ENCODE measurements at places on chromosomes 3 and 15.
A peak's percentile ranks its signal among the peaks of the same experiment; 100 is the strongest.

GRCh38 chr3:41173926-41174885 lies 25.1 kb upstream of the CTNNB1 start:
- no peak for DNase-seq

GRCh38 chr15:61031532-61031931 lies 197.6 kb downstream of the RORA start:
- DNase-seq: no peak

DNA sequence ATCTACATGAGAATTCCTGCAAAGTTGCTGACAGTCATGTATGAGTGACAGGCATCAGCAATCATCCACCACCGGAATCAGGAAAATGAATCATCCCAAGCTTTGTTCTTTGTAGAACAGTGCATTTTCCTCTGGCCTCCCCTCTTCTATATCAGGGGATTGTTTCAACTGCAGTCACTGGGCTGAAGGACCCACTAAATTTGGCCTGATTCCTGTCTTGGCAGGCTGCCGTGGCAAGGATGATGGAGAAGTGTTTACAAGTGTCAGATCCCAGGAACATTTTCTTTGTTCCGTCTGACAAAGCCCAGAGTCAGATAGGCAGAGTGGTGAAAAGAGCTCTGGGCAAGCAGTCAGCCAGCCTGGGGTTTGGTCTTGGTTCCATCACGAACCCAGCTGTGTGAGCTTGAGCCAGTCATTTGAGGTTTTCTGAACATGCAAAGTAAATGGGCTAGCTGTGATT lies 175.1 kb upstream of the TSC22D2 start:
- DNase-seq: no peak

GRCh38 chr3:191136347-191136746 lies 62.7 kb upstream of the OSTN start:
- DNase-seq: no peak

DNA sequence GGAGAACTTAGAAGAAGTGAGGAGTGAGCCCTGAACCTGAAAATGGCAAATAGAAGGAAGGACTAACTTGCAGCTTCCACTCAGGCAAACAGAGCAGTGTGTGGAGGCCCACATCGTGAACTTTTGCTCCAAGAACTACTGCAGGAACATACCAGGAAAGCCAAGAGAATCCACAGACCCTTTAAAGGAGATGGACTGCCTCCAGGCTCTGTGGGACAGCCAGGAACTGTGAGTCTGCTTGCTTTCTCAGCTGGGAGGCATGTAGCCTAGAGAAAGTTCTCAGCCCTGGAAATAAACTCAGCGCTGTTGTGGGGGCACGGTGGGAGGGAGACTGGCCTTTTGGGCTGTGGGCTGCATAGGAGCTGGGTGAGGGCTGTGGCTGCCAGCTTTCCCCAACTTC lies 93.0 kb downstream of the SNRK start:
- DNase-seq: no peak

- DNase-seq: peak; percentile 39
Measured at GRCh38 chr3:71708476-71709105, 16.6 kb downstream of the EIF4E3 start.

- DNase-seq: no peak
Measured at GRCh38 chr3:124976383-124976782, 41.8 kb upstream of the MUC13 start.

DNA sequence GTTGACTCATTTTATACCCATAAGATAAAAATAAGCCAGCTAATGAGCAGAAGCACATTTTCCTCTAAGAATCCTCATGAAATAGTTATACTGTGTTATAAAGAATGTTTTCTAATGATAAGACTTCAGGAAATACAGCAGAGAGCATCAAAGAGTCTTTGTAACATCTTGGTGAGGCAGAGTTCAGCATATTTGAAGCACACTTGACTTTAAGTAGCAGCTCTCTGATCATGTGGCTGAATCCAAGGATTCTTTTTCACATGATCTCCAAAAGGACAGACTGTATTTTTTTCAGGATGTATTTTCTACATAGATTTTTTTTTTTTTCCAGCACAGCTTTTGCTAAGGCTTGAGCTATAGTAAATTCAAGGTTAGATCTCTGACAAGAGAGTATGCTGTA lies 195.1 kb downstream of the SI start:
- no peak for DNase-seq

- DNase-seq: no peak
Measured at GRCh38 chr3:187845826-187846225, 100.6 kb upstream of the BCL6 start.

DNA sequence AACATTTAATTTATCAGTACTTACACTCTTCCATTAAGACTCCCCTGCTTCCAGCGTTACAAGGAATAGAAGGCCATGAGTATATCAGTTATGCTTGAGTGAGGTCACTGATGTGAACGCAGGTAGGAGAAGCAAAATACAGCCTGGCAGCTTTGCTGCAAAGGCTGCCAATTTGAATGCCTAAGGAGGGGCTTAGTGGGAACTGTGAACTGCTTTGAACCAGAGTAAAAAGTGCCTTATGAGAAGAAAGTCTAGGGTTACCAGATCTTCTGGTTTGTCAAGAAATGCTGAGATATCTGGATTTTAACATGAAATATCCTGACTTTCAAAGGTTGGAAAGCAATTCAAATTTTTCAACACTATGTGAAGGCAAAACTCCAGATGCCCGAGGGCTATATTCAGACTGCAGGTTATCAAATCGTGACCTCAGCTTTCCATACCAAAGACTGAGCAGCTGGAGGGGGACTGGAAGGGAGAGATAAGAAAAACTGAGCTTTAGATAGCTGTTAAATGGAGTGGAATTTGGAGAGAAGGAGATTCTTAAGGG lies 446.3 kb upstream of the NECTIN3 start:
- DNase-seq: no peak

DNA sequence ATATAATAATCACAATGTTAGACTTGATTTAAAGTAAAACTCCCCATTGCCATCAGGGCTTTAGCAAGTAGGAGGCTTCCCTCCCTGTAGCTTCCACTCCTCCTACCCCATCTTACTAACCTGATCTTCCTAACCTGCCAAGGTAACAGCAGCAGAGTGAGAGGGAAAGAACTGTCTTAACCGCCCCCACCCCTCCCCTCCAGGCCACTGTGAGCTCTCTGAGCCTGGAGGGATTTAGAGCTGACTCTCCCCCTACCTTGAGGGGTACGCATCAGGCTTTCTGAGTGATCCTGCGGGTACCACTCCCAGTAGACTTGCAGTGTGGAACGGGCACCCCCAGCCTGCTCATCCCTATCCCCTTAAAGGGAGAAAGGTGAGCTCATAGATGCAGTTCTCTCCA lies 11.4 kb upstream of the PRSS50 start:
- no peak for DNase-seq

DNA sequence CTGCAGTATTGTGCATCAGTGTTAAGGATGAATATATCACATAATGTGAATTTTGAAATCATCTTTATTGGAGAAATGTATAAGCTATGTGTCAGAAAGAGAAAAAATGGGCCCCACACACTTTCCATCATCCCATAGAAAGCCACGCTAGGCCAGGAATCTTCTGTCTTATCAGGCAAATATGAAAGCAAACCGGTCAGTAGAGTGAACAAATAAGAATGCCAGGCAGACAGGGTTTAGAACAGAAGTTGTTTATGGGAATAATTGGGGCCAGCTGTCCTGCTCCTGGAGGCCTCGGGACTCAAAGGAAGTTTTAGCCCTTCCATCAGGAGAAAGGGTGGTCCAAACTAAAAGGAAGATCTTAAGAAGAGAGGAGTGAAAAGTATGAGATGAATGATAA lies 39.5 kb downstream of the ZNF280D start:
- DNase-seq: no peak

- DNase-seq: no peak
Measured at GRCh38 chr3:40071683-40072238, 237.7 kb upstream of the EIF1B start.

DNA sequence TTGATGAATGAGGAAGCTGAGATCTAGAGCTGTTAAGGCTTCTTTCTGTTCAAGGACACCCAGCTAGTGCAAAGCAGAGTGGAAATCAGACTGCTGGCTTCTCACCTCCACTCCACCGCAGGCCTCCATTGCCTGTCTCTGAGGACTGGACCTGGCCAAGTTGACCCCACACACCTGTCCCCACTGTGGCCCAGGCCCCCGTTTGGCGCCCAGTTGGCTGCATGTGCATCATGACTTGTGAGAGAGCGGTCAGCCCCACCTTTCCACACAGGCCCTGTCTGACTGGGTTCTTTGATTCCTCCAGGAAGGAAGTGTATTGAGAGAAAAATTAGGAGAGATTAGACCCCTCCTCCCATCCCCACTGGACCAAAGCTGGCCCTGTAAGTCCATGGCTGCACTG lies 206.3 kb upstream of the TLE3 start:
- no peak for DNase-seq

- no peak for DNase-seq
Measured at GRCh38 chr15:68729789-68730411, 90.8 kb downstream of the ANP32A start.

DNA sequence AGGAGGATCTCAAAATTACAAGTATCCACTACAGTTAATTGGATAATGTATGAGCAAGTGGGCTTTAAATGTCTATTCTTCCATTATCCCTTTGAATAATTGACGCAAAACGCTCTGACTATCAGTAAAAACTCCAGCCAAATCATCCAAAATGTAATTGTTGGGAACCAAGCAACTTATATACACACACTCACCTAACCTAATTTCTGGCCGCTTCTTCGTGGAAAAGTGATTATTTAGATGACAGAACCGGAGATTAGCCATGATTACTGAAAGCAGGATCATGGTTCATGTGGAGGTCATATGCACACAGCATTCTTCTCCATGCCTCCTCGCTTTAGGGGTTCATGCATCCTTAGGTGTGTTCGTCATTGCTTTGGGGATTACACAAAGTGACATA lies 992.4 kb downstream of the NAALADL2 start:
- no peak for DNase-seq

DNA sequence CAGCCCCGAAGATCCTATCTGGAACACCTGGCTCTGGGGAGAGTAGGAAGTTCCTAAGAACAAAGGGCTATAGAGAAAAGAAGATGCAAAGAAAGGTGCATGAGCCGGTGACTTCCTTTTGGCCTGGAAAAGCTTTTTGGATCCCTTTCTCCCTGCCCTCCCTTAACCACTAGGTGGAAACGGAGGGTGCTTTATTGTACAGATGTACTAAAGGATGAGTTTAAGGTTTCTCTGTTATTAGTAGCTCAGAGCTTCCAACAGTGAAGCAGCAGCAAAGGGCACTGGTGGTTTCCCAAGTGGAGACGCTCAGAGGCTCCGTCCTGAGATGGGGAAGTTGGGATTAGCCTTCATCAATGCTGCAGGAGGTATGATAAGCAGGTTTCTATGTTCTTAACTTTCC lies 5.9 kb upstream of the ADGRG7 start:
- peak; percentile 7 for DNase-seq

GRCh38 chr15:74482661-74483060 lies 21.7 kb upstream of the UBL7 start:
- no peak for DNase-seq

DNA sequence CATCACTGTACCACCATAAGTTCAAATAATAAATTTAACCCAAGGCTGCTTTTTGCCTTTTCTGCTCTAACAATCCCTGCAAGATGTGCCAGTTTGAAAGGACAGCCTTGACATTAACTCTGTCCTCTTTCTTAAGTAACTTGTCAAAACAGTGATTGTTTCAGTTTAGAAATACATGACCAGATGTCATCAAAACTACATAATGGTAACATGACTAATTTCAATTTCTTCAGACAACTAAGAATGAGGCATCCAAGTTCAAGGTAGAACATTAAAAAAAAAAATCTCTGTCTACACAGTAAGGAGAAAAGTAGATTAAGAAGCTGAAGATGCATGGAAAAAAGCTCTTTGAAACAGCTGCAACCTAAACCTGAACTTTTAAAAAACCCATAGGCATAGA lies 47.4 kb downstream of the SHQ1 start:
- DNase-seq: no peak

GRCh38 chr3:183033746-183034145 lies 53.4 kb upstream of the DCUN1D1 start:
- no peak for DNase-seq

DNA sequence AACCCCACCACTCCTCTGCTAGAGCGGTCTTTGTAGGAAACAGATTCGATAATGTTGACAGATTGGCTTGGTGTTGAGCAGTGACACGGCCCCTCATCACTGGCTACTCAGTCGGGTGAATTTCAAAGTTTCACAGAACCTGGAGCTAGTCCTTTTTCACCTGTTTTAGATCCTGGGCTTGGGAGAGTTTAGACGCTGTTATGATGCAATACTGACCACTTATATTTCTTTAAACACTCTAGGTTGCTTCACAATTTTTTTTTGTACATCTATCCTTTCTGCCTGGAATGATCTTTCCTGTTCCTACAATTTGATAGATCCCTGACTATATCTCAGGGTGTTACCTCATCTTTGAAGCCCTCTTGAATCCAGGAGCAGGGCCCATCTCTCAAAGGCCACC lies 97.1 kb upstream of the ATP10A start:
- DNase-seq: no peak

- no peak for DNase-seq
Measured at GRCh38 chr3:171258316-171258715, 201.9 kb downstream of the TNIK start.

- DNase-seq: peak; percentile 78
Measured at GRCh38 chr15:76150971-76151598, 91.3 kb downstream of the TMEM266 start.

DNA sequence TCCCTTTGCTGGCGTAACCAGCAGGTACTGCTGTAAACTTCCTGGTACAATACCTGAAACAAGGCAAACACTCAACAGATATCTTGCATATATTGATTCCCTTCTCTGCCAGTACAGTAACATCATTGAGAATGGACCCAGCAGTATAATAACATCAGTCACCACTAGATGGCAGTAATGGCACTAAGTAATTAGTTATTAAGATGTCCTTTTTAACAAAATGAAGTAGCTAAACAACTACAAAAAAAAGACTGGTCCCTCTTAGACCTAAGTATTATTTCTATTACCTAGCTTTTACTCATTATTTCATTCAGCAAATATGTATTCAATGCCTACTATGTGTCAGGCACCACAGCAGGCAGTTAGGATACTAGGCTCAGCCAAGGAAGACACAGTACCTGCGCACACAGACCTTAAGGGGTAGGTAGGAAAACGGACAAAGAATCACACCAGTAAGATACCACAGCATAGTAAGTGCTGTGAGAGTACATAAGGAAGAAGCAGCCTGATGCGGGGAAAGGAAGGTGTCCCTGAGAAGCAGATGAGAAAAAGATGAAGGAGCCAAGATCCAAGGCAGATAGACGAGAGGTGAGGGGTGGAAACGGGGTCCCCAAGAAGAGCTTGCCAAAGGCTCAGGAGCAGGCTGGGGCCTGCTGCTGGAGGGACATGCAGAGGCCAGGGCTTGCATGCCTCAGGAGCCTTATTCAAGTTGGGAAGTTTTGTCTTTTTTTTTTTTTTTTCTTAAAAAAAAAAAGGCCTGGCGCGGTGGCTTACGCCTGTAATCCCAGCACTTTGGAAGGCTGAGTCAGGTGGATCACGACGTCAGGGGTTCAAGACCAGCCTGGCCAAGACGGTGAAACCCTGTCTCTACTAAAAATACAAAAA lies 102.7 kb upstream of the CHD2 start:
- peak; percentile 57 for DNase-seq

DNA sequence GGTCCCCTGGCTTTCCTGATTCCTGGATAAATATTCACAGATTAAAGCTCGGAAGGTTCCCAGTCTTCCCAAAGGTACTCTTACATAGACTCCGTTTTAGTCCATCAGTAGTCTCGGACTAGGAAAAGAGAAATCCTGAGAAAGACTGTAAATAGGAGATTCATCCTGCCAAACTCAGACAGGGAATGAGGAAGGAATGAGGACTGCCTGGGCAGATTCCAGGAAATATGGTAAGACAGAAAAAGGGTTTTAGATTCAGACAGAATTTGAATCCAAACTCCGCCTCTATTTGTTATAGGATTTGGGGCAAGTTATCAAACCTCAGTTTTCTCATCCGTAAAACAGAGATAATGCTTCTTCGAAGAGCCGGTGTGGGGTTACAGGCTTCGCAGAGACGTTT lies 77.8 kb upstream of the VGLL4 start:
- no peak for DNase-seq
